T-cell (primary cell): ENCODE measurements at places on chromosomes 6 and 20.

DNA sequence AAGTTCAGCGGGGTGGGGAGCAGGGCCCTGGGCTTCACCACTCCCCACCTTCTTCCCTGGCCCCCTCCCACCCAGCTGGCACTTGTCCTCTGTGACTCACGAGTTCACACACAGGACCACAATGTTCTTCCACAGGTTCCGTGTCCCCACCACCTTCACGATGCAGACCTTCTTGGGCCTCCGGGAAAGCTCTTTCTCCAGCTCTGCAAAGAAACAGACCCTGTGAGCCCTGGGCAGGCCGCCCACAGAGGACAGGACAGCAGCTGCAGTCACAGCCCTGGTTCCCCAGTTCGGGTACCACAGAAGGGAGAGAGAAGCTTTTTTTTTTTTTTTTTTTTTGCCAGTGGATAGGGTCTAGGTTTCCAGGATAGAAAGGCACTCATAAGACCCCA lies 30.9 kb downstream of the PSMG4 start:
- H3K27ac ChIP-seq, result no peak overlapping the region
- no peaks in the 10 kb centered on the region for H3K27me3 ChIP-seq
- no peaks in the 10 kb centered on the region for H3K4me1 ChIP-seq
- DNase-seq, result no peak

DNA sequence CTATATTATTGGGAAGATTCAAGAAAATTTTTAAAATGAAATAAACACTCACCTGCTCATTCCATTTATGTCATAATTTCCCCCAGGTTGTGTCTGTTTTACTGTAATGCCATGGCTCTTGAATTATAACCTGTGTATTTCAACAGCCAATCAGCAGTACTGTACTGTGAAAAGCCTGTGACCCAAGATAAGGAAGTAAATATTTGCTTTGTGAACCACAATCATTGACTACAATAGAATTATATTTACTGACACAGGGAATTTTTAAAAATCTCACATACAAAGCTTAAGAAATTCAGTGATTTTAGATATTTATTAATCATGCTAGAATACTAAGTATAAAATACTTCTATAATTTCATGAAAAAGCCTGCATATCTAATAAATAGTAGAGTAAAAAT lies 6.0 kb downstream of the RGS17 start:
- peaks cover 12% of the 10 kb centered on the region for H3K27me3 ChIP-seq
- no peak overlapping the region for H3K4me3 ChIP-seq
- no peaks in the 10 kb centered on the region for H3K36me3 ChIP-seq
- H3K27ac ChIP-seq, result no peak overlapping the region

- DNase-seq, result no peak
- H3K36me3 ChIP-seq, result no peaks in the 10 kb centered on the region
- no peaks in the 10 kb centered on the region for H3K4me1 ChIP-seq
Measured at GRCh38 chr20:9389346-9389745, 125.0 kb upstream of the LAMP5 start.

GRCh38 chr20:2798814-2799213 lies 1.6 kb downstream of the CPXM1 start:
- H3K27ac ChIP-seq, result no peak overlapping the region
- H3K4me3 ChIP-seq, result no peak overlapping the region
- peaks cover 4% of the 10 kb centered on the region for H3K4me1 ChIP-seq
- DNase-seq, result no peak

DNA sequence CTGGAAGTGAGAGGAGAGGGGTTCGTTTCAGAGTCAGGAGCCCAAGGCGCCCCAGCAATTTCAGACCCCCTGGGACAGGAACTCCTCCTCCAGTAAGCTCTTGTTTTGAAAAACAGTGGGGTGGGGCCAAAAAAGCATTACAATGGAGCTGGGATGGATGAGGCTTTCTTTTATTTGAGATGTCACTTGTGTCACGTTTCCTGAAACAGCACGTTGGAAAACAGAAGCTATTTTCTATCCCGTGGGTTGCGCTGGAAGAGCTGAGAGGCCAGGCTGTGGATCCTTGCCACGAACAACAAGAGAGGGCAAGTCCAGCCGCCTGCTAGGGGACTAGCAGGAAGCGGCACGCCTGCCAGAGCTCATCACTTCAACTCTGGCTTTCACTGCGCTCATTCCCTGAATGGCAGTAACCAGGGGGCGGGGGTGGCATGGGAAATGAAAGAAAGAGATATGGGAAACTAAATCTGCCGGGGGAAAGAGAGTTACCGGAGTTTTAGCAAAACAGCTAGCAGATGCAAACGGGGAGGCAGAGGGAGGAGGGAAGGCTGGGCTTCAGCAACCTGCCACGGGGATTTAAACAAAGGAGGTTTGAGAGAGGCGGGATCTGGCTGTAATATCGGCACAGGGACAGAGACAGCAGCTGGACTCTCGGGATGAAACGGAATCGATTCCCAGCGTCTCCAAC lies 34.6 kb downstream of the GCNT2 start:
- no peaks in the 10 kb centered on the region for H3K27me3 ChIP-seq
- H3K27ac ChIP-seq, result no peak overlapping the region
- no peak overlapping the region for H3K4me3 ChIP-seq

- DNase-seq, result no peak
- H3K27me3 ChIP-seq, result no peaks in the 10 kb centered on the region
- no peak overlapping the region for H3K4me3 ChIP-seq
- H3K36me3 ChIP-seq, result no peaks in the 10 kb centered on the region
Measured at GRCh38 chr6:102154176-102154575, 760.7 kb downstream of the GRIK2 start.

- no peak for DNase-seq
- no peaks in the 10 kb centered on the region for H3K36me3 ChIP-seq
- no peak overlapping the region for H3K27ac ChIP-seq
- H3K27me3 ChIP-seq, result no peaks in the 10 kb centered on the region
- H3K4me3 ChIP-seq, result no peak overlapping the region
- H3K4me1 ChIP-seq, result no peaks in the 10 kb centered on the region
Measured at GRCh38 chr6:50655848-50656453, 57.4 kb upstream of the TFAP2D start.

DNA sequence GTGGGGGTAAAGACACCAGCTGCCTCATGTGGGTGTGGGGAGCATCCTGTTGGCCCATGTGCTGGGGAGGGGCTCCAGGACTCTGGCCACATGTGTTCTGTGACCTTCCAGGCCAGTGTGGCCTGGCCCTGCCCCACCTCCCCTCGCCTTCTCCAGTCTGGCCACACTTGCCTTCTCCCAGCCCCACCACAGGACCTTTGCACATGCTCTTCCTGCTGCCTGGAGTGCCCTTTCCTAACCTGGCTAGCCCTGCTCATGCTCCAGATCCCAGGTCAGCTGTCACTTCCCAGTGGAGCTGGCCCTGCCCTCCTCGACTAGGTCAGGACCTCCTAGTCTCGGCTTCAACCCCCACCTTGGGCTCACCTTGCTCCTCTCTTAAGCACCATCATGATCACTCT lies 183.8 kb downstream of the CDH4 start:
- DNase-seq, result no peak
- H3K27ac ChIP-seq, result no peak overlapping the region
- no peak overlapping the region for H3K4me3 ChIP-seq
- no peaks in the 10 kb centered on the region for H3K4me1 ChIP-seq
- H3K27me3 ChIP-seq, result no peaks in the 10 kb centered on the region

GRCh38 chr20:53098621-53099020 lies 126.5 kb downstream of the TSHZ2 start:
- no peak overlapping the region for H3K27ac ChIP-seq
- no peaks in the 10 kb centered on the region for H3K4me1 ChIP-seq
- DNase-seq, result no peak
- H3K4me3 ChIP-seq, result no peak overlapping the region
- H3K27me3 ChIP-seq, result no peaks in the 10 kb centered on the region

DNA sequence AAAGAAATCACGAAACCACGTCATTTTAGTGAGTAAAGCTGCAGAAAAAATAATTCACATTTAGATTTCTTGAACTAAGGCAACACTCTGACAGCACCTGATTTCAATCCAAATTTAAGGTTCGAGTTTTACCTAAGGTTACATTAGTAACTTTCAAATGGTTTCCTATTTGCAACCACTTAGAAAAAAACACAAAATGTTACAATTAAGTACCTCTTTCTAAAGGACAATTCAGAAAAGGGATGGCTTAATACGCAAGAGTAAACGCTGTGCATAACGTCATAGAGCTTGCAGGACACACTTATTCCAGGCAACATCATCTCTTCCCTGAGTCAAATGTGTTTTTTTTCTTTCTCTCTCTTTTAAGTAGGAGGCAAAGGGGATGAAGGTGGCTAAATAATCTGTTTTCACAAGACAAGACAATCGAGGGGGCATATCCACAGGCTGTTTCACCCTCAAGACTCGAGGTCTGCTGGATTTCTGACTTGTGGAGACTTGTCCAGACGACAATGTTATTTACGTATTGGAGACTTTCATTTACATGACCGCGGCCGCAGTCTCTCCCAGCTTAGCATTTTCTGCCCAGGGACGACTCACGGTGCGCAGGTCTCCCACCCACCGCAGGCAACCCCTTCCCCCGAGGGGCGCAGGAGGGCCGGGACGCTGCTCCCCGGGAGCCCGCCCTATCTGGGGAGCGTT lies 86.0 kb downstream of the SESN1 start:
- H3K27me3 ChIP-seq, result no peaks in the 10 kb centered on the region
- H3K4me1 ChIP-seq, result peaks cover 17% of the 10 kb centered on the region
- DNase-seq, result peak; percentile 48
- no peaks in the 10 kb centered on the region for H3K36me3 ChIP-seq
- peak overlapping the region; percentile 85 for H3K27ac ChIP-seq

DNA sequence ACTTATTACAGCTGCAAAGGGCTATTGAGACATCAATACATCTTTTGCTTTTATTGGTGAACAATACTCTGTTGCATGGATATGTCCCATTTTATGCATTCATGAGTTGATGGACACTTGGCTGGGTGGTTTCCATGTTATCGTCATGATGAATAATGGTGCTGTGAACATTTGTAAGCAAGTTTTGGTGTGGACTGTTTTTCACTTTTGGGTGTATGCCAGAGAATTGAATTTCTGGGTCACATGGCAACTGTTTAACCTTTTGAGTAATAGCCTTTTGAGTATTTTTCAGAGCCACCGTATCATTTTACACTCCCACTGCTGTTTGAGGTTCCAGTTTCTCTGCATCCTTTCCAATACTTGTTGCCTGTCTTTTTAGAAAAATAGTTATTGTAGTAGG lies 107.0 kb downstream of the JARID2 start:
- H3K27ac ChIP-seq, result no peak overlapping the region
- no peak for DNase-seq
- no peaks in the 10 kb centered on the region for H3K36me3 ChIP-seq
- H3K27me3 ChIP-seq, result no peaks in the 10 kb centered on the region

DNA sequence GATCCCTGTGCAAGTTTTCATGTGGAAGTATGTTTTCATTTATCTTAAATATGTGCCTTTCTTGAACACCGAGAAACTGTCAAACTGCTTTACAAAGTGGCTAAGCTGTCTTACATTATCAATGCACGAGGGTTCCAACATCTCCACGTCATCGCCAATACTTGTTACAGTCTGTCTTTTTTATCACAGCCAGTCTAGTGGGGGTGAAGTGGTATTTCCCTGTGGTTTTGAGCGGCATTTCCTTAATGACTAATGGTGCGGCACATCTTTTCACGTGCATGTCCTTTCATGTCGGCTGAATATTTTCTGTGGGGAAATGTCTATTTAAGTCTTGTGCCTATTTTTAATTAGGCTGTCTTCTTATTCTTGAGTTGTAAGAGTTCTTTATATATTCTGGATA lies 280.4 kb downstream of the FOXC1 start:
- H3K4me1 ChIP-seq, result no peaks in the 10 kb centered on the region
- no peak for DNase-seq
- H3K27ac ChIP-seq, result no peak overlapping the region
- no peaks in the 10 kb centered on the region for H3K27me3 ChIP-seq
- H3K4me3 ChIP-seq, result no peak overlapping the region
- no peaks in the 10 kb centered on the region for H3K36me3 ChIP-seq

- no peaks in the 10 kb centered on the region for H3K36me3 ChIP-seq
- H3K4me3 ChIP-seq, result no peak overlapping the region
- DNase-seq, result no peak
- no peaks in the 10 kb centered on the region for H3K4me1 ChIP-seq
- H3K27ac ChIP-seq, result no peak overlapping the region
Measured at GRCh38 chr20:4465212-4465611, 256.5 kb upstream of the PRND start.
